ENCODE measurements at places on chromosomes 16 and 17.

- DNase-seq, result no peak
- no peaks in the 10 kb centered on the region for H3K4me1 ChIP-seq
- no peak overlapping the region for H3K4me3 ChIP-seq
- no peak overlapping the region for H3K27ac ChIP-seq
These were observed 101.2 kb upstream of the DHX40 start for GRCh38 chr17:59464246-59464645.

DNA sequence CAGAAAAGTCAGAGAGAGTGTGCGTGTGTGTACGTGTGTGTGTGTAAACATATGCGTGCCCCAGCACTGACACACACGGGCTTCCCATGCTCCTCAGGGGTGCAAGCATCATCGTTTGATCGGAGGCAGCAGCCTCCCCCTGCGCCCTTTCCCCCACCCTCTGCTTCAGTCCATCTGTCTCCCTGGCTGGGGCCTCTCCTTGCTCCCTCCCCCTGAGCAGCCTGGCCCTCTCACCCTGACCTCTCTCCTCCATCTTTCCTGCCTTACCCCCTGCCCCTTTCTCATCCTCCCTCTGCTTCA is 4.4 kb downstream of the STX1B start:
- DNase-seq, result no peak
- H3K27ac ChIP-seq, result no peak overlapping the region
- no peaks in the 10 kb centered on the region for H3K36me3 ChIP-seq
- no peaks in the 10 kb centered on the region for H3K27me3 ChIP-seq
- no peak overlapping the region for H3K4me3 ChIP-seq

DNA sequence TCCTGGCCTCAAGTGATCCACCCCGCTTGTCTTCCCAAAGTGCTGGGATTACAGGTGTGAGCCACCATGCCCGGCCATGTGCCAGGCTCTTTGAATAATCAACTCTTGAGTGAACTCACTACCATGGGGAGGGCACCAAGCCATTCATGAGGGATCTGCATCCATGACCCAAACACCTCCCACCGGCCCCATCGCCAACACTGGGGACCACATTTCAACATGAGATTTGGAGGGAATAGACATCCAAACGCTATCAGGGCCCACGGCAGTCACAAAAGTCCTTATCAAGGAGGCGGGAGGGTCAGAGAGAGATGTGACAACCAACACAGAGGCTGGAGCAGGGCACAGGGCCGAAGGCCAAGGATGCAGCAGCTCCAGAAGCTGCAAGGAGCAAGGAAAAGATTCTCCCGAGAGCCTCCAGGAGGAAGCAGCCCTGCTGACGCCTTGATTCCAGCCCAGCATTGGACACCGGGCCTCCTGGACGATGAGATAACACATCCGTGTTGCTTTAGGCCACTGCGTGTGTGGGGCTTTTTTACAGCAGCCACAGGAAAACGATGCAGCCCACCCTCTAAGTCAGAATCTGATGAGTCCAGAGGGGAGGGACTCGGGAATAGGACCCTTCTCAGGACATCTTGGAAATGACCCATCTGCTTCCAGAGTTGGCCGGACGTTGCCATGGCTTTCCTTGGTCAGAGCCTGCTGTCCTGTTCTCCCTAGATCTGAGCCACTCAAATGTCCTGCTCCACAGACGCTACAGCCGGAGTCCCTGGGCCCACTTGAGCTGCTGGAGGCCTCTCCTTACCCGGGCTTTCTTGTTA is 47.3 kb upstream of the CMIP start:
- H3K4me3 ChIP-seq, result no peak overlapping the region
- H3K36me3 ChIP-seq, result no peaks in the 10 kb centered on the region

DNA sequence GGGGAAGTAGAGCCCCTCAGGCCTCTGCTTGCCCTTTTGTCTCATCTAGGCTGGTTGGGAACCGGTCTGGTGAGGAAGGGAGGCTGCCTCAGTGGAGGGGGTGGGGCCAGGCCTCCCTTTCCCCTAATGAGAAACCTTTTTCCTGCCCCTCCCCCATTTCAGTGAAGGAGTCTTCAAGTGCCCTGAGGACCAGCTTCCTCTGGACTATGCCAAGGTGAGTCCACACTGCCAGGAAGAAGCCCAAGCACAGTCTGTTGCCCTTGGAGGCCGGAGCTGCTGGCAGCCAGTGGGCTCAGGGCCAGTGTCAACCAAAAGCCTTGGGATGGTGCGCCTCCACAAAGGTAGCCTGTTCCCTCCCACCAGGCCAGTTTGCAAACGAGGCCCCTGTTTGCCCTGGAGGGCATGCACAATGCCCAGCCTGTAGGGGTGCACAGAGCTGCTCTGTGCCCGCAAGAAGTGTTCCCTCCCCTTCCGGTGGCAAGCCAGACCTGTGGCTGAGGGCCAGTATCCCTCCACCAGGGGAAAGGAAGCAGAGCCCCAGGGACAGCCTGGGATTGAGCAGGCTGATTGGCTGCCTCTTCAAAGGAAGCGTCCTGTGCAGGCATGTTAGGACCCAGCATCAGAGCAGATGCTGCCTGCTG is 3.4 kb downstream of the TRAF4 start:
- peaks cover 8% of the 10 kb centered on the region for H3K36me3 ChIP-seq
- peak overlapping the region; percentile 94 for H3K27ac ChIP-seq
- H3K27me3 ChIP-seq, result no peaks in the 10 kb centered on the region

DNA sequence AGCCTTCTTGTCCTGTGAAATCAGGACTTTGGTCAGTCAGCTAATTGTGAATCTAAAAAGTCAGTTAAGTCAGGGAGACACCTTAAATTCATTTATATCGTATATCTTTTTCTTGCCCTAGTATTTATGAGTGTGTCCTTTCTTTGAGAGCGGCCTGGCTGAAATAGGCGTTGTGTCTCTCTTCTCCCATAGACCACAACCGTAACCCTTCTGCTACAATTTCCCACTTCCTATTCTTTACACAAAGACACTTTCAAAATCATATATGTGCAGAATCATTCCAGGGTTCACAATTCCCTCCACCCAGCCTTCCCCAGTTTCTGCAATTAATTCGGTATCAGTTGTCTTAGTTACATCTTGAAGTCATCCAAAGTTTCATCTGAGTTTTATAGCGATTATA is 14.0 kb upstream of the COTL1 start:
- no peaks in the 10 kb centered on the region for H3K36me3 ChIP-seq
- no peak overlapping the region for H3K4me3 ChIP-seq
- no peaks in the 10 kb centered on the region for H3K27me3 ChIP-seq
- H3K4me1 ChIP-seq, result peaks cover 13% of the 10 kb centered on the region

DNA sequence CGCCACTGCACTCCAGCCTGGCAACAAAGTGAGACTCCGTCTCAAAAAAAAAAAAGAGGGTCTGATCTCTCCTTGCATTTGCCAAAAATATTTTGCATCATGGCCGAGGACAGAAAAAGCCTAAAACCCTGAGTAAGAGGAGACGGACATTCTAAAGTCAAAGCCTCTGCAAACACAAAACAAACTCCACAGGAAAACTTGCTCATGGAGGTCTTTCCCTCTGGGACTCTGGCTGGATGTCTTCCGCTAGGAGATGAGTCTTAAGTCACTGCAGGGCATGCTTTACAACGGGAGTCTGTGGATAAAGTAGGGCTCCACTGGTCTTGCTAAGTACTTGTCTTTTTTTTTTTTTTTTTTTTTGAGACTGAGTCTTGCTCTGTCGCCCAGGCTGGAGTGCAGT is 74.0 kb downstream of the MRM3 start:
- no peaks in the 10 kb centered on the region for H3K27me3 ChIP-seq
- no peak for DNase-seq
- H3K4me1 ChIP-seq, result peaks cover 45% of the 10 kb centered on the region
- H3K36me3 ChIP-seq, result no peaks in the 10 kb centered on the region
- H3K4me3 ChIP-seq, result no peak overlapping the region
- peak overlapping the region; percentile 76 for H3K27ac ChIP-seq

- peak overlapping the region; percentile 65 for H3K27ac ChIP-seq
- H3K4me3 ChIP-seq, result no peak overlapping the region
- H3K36me3 ChIP-seq, result no peaks in the 10 kb centered on the region
- H3K4me1 ChIP-seq, result peaks cover 25% of the 10 kb centered on the region
- DNase-seq, result no peak
These were observed 186.0 kb upstream of the TNRC6C start for GRCh38 chr17:77772461-77772897.

DNA sequence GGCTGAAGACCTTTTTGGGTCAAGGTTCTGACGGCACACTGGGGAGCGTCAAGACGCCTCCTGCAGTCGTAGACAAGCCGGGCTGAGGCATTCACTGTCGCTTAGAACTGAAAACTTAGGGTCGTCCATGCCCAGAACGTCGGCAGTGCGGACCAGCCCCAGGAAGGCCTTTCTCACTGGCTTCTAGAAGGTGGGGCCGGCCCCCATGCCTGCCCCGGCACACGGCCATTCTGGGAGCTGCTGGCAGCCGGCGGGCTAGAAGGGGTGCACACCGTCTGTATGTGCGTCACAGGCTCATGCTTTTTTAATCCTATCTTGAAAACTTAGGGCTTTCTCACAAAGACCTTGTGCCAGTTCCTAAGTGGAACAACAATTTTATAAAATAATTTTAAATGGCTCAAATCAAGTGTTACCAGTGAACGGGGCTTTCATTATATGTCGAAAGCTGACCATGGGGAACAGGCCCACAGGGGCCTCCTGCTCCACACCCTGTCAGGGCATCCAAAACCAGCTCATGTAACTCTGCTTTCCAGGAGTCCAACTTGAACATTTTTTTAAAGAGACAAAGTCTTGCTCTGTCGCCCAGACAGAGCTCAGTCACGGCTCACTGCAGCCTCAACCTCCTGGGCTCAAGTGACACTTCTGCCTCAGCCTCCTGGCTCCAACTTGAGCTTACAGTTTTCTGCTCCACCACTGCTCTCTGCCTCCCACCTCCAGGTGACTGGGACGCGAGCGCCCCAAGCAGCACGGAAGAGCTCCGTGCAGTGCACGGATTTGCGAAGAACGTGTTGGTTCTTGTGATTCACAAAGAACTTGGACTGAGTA is 111.2 kb downstream of the ANKRD11 start:
- H3K27ac ChIP-seq, result peak overlapping the region; percentile 77
- H3K27me3 ChIP-seq, result no peaks in the 10 kb centered on the region
- DNase-seq, result peak; percentile 32
- no peak overlapping the region for H3K4me3 ChIP-seq
- peaks cover 2% of the 10 kb centered on the region for H3K36me3 ChIP-seq

DNA sequence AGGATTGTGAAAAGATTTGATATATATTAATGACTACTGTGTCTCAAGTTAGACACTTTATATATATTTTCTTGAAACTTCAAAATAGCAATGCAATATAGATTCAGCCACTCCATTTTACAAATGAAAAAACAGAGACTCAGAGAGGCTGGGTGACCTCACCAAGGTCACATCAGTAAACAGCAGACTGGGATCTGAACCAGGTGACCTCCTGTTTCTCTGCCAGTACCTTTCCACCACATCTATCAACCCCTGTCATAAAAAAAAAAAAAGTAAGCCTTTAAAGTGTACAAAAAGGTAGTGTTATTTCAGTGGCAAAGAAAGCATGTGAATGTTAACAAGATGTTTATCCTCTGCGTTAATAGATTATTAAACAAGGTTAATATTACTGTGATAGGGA is 466.5 kb upstream of the DYNLRB2 start:
- peaks cover 3% of the 10 kb centered on the region for H3K36me3 ChIP-seq
- no peak overlapping the region for H3K27ac ChIP-seq
- no peaks in the 10 kb centered on the region for H3K4me1 ChIP-seq
- H3K4me3 ChIP-seq, result no peak overlapping the region
- no peak for DNase-seq

GRCh38 chr17:9177212-9177611 is 155.9 kb downstream of the NTN1 start:
- H3K27ac ChIP-seq, result no peak overlapping the region
- no peak overlapping the region for H3K4me3 ChIP-seq
- no peak for DNase-seq
- H3K27me3 ChIP-seq, result no peaks in the 10 kb centered on the region

- no peak for DNase-seq
- H3K36me3 ChIP-seq, result peaks cover 27% of the 10 kb centered on the region
- H3K4me3 ChIP-seq, result no peak overlapping the region
- H3K27me3 ChIP-seq, result no peaks in the 10 kb centered on the region
- H3K27ac ChIP-seq, result no peak overlapping the region
These were observed 42.2 kb downstream of the CCDC57 start for GRCh38 chr17:82170412-82170961.

GRCh38 chr17:62723842-62724241 is 84.3 kb downstream of the MARCHF10 start:
- DNase-seq, result no peak
- peaks cover 16% of the 10 kb centered on the region for H3K4me1 ChIP-seq
- H3K36me3 ChIP-seq, result peaks cover 2% of the 10 kb centered on the region
- no peak overlapping the region for H3K4me3 ChIP-seq
- H3K27ac ChIP-seq, result no peak overlapping the region

DNA sequence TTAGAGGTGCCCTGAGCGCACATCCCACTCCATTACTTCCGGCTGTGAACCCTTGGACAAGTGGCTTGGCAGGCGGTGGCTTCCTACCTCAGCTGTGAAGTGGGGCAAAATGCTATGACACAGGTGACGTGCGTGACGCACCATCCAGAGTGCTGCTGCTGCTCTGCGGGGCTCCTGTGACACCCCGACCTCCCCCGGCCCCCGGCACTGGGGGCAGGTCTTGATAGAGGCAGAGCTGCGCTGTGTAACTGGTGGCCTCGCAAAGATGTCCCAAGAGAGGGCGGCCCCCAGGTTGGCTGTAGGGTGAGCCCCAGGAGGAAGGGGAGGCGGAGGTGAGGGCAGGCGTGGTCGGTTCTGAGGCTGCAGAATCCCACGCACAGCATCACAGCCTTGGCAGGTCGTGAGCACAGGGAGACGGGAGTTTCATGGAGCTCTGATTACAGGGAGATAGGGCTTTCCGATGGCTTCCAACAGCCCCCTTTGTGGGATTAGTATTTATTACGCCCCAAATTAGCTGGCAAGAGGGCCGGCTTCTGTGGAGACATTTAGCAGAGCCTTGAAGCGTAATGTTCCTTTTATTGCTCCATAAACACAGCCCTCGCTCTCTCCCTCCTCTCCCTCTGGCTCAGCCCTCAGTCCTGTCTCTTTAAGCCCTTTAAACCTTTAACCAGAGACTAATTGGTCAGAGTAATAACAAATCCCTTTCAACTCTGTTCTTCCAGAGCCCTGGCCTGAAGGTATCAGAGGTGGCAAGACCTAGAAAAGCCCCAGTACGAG is 328.1 kb downstream of the C16orf95 start:
- no peaks in the 10 kb centered on the region for H3K36me3 ChIP-seq
- no peak overlapping the region for H3K27ac ChIP-seq
- no peaks in the 10 kb centered on the region for H3K27me3 ChIP-seq
- peaks cover 17% of the 10 kb centered on the region for H3K4me1 ChIP-seq

- peaks cover 3% of the 10 kb centered on the region for H3K4me1 ChIP-seq
- H3K4me3 ChIP-seq, result no peak overlapping the region
- no peak overlapping the region for H3K27ac ChIP-seq
- H3K36me3 ChIP-seq, result no peaks in the 10 kb centered on the region
- H3K27me3 ChIP-seq, result no peaks in the 10 kb centered on the region
These were observed 20.6 kb upstream of the GAN start for GRCh38 chr16:81293909-81294802.

- no peak overlapping the region for H3K4me3 ChIP-seq
- H3K36me3 ChIP-seq, result no peaks in the 10 kb centered on the region
- DNase-seq, result no peak
- no peak overlapping the region for H3K27ac ChIP-seq
These were observed 274.5 kb upstream of the ELAC2 start for GRCh38 chr17:13292291-13292690.

GRCh38 chr17:72789711-72790110 is 302.8 kb downstream of the SLC39A11 start:
- H3K4me1 ChIP-seq, result no peaks in the 10 kb centered on the region
- peaks cover 11% of the 10 kb centered on the region for H3K36me3 ChIP-seq
- no peak for DNase-seq
- H3K4me3 ChIP-seq, result no peak overlapping the region

GRCh38 chr17:48767263-48767774 is 38.8 kb upstream of the HOXB13 start:
- H3K4me3 ChIP-seq, result no peak overlapping the region
- H3K4me1 ChIP-seq, result no peaks in the 10 kb centered on the region
- H3K27me3 ChIP-seq, result peaks cover 58% of the 10 kb centered on the region
- no peaks in the 10 kb centered on the region for H3K36me3 ChIP-seq
